Stimulated activated CD4-positive, alpha-beta T cell treated with anti-CD3 and anti-CD28 coated beads, Interleukin-2, amount 100 ng/mL, for 4 hours (primary cell): ENCODE measurements at places on chromosomes 5 and 9.

DNA sequence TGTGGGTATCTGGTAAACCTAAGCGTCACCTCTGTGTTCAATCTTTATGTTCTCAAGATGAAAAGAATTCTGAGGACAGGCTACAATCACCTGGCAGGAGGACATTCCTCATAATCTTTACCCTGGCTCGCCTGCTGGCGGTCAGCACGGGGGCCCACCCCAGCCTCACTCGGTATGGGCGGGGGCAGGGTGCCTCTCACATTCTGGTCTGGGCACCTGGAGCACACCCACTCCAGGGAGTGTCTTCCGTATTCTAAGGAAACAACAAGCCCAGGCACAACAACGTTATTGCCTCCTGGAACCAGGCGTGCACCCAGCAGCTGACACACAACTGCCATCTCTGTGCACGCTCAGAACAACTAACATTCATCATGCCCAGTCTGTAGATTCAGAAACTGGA lies 179.8 kb downstream of the ROR2 start:
- no peak for DNase-seq

GRCh38 chr5:145975361-145976066 lies 39.1 kb downstream of the SH3RF2 start:
- no peak for DNase-seq

GRCh38 chr9:113921396-113921925 lies 45.4 kb downstream of the ZNF618 start:
- no peak for DNase-seq

DNA sequence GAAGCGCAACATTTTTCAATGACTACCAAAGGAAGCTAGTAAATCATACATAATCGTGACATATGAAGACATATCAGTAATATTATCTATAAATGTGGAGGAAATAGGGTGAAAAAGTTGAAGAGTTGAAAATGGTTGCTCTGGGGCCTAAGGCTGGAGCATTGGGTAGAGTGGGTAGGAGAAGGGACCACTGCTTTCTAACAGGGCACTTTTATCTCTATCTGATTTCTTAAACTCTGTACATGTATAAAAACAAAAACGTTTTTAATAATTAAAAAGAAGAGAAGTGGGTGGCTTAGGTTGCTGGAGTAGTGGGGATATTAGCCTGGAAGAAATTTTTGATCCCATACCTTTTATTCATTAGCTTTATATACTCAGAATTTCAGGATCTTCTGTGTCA lies 44.2 kb upstream of the ITGA1 start:
- DNase-seq = no peak

GRCh38 chr5:122463221-122463620 lies 151.2 kb downstream of the SNCAIP start:
- DNase-seq = no peak

DNA sequence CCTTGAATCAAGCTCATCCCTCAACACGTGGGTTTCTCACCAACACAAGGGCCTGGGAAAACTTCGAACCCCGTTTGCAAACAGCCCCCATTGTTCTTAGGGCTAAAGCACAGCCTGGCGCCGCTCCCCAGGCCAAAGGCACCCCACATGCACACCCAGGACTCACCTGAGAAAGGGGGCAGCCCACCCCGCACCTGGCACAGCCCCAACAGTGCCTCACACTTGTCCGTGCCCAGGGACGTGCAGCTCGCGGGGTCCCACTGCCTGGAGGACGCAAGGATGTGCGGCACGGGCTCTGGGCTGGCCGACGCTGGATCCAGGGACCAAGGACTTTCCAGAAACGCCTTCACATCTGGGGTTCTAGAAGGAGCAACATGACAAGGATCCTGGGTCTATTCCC lies 2.8 kb downstream of the SOHLH1 start:
- DNase-seq = no peak

DNA sequence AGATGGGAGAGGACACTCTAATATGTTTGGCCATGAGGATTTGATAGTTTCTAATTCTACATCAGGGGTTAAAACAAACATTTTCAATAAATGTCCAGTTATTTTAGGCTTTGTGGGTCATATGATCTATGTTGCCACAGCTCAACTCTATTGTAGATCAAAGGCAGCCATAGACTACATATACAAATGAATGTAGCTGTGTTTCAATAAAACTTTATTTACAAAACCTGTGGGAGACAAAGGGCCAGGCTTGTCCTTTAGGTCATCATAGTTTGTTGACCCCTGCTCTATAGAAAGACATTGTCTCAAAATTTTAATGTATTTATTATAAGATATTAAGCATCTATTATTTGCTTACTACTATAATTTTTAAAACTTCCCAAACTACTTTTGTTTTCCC lies 325.4 kb upstream of the MEF2C start:
- DNase-seq = no peak

DNA sequence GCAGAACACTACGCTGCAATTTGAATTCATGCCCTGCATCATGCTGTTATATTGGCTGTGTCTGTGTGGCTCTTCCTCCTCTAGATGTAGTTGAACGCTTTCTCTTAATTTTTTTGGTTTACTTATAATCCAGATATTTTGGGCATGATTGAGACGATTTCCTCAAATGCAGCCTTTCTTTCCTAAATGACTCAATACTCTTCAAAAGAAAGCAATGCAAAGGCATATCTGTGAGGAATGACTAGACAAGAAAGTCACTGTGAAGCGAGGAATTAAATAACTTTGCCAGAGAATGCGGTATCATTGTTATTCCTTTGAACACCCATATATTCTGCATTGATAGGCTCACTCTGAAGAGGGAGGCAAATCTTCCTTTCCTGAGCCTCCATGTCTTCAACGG lies 152.8 kb downstream of the YIPF5 start:
- DNase-seq = no peak
